ENCODE measurements at places on chromosomes 6 and 20.

DNA sequence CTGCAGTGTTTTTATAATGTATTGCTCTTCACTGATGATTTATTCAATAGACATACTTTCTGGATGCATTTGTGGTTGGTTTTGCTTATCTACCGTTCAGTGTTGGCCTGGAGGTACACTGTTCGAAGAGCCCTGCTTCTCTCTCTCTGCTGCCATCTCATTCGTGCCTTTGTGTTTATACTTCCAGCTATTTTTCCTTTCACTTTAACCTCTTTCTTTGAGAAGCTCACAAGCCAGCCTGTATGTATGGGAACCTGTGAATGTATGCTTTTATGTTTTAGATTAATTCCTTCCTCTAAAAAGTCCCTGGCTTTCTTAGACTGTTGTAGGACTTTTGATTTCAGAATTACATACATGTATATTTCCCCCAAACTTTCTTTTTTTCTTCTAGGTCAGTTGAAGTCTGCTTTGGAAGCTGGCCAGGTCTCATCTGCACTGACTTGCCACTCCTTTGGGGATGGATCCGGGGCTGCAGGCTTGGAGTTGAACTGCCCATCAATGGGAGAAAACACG is 83.0 kb downstream of the SCAND1 start:
- no peak for DNase-seq

DNA sequence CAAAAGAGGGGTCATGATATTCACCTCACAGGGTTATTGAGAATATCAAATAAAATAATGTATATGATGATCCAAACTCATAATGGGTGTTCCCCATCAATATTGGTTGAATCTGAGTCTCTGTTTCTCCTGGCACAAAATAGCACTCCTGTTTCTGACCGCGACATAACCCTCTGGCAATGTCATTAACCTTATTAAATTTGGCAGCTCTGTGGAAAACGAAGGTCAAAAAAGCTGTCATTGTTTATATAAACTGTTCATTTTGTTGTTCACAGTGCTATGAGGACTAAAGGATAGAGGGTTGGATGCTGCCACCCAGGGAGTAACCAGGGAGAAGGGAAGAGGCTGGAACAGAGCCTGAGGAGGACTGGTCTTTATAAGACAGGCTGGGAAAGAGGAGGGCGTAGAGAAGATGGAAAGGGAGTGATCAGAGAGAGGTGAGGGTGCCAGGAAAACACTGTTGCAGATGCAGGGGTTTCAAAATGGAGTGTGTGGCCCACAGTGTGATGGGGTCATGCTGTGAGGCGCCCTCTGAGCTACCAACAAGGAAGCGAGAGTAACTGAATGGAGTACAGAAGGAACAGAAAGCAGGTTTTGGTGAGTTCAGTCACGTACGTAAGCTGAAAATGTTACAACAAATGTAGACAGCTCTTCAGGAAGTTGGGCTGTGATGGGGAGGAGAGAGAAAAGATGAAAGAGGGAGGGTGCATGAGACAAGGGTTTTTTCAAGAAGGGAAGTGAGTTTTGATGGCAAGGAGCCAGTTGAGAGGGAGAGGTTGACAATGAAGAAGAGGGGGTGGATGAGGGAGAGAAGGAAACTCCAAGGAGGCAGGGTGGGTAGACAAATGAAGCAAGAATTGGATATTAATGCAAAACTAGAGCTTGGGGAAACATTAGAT is 251.6 kb upstream of the TAB2 start:
- DNase-seq, result no peak

GRCh38 chr6:72855471-72855870 is 233.6 kb downstream of the KCNQ5 start:
- no peak for DNase-seq

DNA sequence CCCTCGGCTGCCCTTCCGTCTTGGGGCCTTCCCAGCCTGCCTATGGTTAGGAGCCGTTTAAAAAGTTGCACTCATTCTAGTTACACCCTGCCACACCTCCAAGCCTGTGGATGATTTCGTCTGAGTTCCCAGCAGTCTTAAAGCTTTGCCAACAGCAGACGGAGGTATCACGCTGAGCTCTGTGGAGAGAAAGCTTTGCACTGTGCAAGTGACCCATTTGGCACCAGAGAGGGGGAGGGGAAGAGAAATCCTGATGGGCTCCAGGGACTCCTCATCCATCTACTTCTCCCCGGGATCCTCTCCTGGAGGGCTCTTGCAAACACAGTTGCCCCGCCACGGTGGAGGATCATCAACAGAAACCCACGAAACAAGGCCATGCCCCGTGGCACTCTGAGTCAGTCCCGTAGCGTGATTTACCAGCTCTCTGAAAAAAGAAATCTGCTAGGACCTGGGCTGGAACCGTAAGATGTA is 98.8 kb upstream of the CITED2 start:
- peak; percentile 21 for DNase-seq

DNA sequence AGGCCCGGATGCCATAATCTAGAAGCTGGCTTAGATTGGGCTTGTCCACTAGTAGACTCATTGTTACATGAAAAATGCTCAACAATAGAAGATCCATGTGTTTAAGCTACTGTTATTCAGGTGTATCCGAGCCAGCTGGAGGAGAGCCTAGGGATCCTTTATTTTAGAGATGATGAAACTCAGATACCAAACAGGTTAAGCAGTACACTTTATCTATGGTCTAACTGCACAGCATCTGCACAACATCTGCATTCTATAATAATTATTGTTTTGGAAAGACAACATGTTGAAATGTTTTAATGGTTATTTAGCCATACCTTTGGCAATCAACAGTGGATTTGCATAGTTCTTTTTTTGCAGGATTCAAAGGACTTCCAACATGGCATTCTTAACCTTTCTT is 134.1 kb downstream of the RFPL4B start:
- DNase-seq, result no peak

- no peak for DNase-seq
Observed at GRCh38 chr6:20688710-20689500, 154.6 kb downstream of the CDKAL1 start.

DNA sequence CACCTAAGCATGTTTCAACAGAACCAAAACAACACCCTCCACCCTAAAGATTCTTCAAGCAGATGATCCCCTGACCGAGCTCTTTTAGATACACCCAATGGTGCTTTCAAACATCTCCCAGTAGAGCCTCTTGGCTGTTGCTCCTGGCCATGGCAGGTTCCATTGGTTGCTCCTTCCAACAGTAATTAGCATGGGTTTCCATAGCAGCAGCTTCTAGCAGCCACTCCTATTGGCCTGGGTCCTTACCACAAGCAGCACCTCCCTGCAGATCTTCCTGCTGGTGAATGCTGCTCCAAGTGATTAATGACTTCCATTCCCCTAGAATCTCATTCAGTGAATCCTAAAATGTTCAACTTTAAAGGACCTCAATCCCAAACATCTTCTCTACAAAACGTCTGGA is 13.9 kb downstream of the CCN2 start:
- no peak for DNase-seq

- no peak for DNase-seq
Observed at GRCh38 chr6:79874531-79875134, 72.7 kb downstream of the ELOVL4 start.

Measured in HEK293T (cell line).